ENCODE measurements at places on chromosomes 12 and 14.

GRCh38 chr12:49706351-49707127 lies 666 bp downstream of the FMNL3 start:
- H3K4me1 ChIP-seq = peaks cover 60% of the 10 kb centered on the region
- peak overlapping the region; percentile 98 for H3K27ac ChIP-seq
- peak overlapping the region; percentile 96 for H3K4me3 ChIP-seq
- peaks cover 30% of the 10 kb centered on the region for H3K27me3 ChIP-seq
- no peaks in the 10 kb centered on the region for H3K36me3 ChIP-seq
- DNase-seq = peak; percentile 42

DNA sequence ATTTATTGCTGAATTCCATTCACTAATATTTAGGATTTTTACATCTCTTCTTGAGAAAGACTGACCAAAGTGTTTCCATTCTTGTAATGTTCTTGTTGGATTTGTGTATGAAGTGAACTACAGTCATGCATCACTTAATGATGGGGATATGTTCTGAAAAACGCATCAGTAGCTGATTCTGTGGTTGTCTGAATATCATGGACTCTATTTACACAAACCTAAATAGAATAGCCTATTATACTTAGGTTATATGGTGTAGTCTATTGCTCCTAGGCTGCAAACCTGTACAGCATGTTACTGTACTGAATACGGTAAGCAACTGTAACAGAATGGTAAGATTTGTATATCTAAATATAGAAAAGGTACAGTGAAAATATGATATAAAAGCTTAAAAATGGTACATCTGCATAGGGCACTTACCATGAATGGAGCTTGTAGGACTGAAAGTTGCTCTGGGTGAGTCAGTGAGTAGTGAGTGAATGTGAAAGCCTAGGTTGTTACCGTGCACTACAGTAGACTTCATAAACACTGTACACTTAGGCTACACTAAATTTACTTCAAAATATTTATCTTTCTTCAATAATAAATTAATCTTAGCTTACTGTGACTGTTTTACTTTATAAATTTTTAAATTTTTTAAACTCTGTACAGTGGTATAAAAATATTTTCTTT lies 27.6 kb upstream of the P2RX4 start:
- H3K4me1 ChIP-seq = no peaks in the 10 kb centered on the region
- H3K4me3 ChIP-seq = no peak overlapping the region
- no peak overlapping the region for H3K27ac ChIP-seq
- H3K36me3 ChIP-seq = peaks cover 10% of the 10 kb centered on the region
- DNase-seq = no peak
- no peaks in the 10 kb centered on the region for H3K27me3 ChIP-seq

DNA sequence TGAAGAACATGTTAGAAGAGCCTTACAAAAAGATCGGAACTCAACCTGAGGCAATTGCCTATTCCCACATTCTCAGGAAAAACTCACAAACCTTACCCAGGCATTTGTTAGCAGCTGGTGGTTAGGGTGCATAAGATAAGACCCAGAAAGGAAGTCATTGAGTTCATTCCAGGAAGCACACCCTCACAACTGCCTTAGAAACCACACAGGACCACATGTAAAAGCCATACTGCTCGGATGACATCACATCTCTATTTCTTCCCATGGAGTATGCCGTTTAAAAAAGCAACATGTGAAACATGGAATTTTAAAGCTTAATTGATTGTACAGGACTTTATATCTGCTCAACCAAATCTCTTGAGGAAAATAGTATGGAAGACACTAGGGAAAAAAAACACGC lies 411.2 kb downstream of the DAD1 start:
- H3K4me1 ChIP-seq = peaks cover 20% of the 10 kb centered on the region
- no peak overlapping the region for H3K4me3 ChIP-seq
- no peak for DNase-seq
- no peak overlapping the region for H3K27ac ChIP-seq
- no peaks in the 10 kb centered on the region for H3K36me3 ChIP-seq

DNA sequence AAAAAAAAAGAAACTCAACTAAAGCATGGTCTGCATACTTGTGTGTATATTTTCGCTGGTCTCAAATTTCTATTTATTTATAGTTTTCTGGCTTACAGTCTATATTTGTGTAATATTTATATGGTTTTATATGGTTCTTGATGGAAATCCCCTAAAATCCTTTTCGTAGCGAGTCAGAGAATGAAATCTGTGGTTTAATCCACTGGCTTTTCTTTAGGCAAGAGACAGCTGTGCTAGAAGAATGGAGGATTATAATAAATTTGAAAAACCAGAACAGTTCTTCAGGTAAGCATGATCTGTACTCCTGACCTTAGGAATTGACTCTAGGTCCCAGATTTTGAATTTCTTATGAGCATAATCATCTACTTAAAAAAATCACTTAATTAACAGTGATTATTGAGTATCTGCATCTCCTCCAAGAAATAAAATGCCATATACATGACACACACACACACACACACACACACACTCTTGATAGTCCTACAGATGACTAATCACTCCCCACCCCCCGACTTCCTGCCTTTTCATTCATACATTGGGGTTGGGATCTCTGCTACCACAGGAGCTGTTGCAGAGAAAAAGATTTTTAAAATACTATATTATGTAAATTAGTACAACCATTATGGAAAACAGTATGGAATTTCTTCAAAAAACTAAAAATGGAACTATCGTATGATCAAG lies 113.4 kb downstream of the CRADD start:
- no peak for DNase-seq
- H3K36me3 ChIP-seq = no peaks in the 10 kb centered on the region
- peaks cover 47% of the 10 kb centered on the region for H3K4me1 ChIP-seq
- H3K4me3 ChIP-seq = no peak overlapping the region
- no peak overlapping the region for H3K27ac ChIP-seq

- no peaks in the 10 kb centered on the region for H3K36me3 ChIP-seq
- H3K27me3 ChIP-seq = peaks cover 4% of the 10 kb centered on the region
- H3K27ac ChIP-seq = no peak overlapping the region
- no peak for DNase-seq
- H3K4me3 ChIP-seq = no peak overlapping the region
These were observed 127.3 kb upstream of the PWP1 start for GRCh38 chr12:107558141-107558815.

GRCh38 chr12:41778934-41779333 lies 365.7 kb downstream of the GXYLT1 start:
- H3K27ac ChIP-seq = no peak overlapping the region
- H3K27me3 ChIP-seq = no peaks in the 10 kb centered on the region
- H3K4me3 ChIP-seq = no peak overlapping the region

DNA sequence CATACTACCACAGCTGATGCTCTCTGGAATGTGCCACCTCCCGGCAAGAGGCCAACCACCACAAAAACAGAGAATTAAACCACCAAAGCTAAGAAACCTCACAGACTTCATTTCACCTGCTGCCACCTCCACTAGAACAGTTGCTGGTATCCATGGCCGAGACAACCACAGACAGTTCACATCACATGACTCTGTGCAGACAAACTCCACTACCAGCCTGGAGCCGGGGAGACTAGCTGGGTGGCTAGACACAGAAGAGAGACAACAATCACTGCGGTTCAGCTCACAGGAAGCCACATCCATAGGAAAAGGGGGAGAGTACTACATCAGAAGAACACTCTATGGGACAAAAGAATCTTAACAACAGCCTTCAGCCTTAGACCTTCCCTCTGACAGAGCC lies 78.2 kb downstream of the RALGAPA1 start:
- no peak for DNase-seq
- peaks cover 39% of the 10 kb centered on the region for H3K36me3 ChIP-seq
- no peak overlapping the region for H3K27ac ChIP-seq
- H3K4me1 ChIP-seq = no peaks in the 10 kb centered on the region

- no peaks in the 10 kb centered on the region for H3K36me3 ChIP-seq
- peak overlapping the region; percentile 56 for H3K4me3 ChIP-seq
- H3K27me3 ChIP-seq = no peaks in the 10 kb centered on the region
- H3K27ac ChIP-seq = peak overlapping the region; percentile 85
- H3K4me1 ChIP-seq = peaks cover 2% of the 10 kb centered on the region
- no peak for DNase-seq
These were observed 5.2 kb downstream of the DCN start for GRCh38 chr12:91177381-91177780.
